Activated CD8-positive, alpha-beta T cell treated with anti-CD3 and anti-CD28 coated beads for 36 hours (primary cell): ENCODE measurements at places on chromosomes 2 and 18.

- no peak for DNase-seq
These were observed 90.6 kb downstream of the PLEKHM3 start for GRCh38 chr2:207934720-207935119.

DNA sequence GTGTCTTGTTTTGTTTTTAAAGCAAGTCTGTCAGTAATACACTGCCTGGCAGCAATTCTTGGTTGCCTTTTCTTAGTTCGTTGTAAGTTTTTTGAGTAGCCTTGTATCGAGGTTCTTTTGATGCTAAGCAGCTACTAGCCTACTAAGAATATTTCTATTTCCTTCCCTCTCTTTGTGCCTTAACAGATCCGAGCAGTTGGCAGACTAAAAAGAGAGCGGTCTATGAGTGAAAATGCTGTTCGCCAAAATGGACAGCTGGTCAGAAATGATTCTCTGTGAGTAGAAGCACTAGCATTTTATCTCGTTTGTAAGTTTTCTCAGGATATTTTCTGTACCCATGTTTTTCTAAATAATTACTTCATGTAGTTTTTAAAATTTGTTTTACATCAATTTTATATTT lies 15.1 kb downstream of the MFF start:
- no peak for DNase-seq

GRCh38 chr2:128444121-128444771 lies 125.6 kb upstream of the HS6ST1 start:
- no peak for DNase-seq

DNA sequence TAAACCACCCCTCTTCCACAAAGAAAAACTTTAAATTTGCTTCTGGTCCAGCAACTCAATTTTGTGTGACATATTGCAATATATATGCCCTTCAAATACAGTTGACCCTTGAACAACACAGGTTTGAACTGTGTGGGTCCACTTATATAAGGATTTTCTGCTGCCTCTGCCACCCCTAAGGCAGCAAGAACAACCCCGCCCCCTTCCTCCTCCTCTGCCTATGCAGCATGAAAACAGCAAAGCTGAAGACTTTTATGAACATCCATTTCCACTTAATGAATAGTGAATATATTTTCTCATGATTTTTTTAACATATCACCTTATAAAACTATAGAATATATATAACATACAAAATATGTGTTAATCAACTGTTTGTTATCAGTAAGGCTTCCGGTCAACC lies 58.3 kb downstream of the EML4 start:
- peak; percentile 9 for DNase-seq

DNA sequence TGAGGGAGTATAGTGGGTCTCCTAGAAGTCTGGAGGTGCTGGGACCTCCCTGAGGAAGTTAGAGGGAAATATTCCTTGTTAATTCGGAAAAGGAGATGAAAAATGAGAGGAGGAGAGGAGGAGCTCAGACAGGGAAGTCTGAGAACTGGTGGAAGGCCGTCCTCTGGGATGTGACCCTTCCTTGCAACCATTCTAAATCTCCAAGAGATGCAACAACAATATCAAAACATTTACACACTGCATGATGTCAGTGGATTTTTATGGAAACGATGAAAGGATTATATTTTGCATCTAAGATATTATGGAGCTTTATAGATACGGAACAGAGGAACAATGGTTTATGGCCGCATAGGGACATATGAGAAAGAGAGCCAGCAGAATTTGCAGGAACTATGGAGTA lies 49.8 kb upstream of the COBLL1 start:
- no peak for DNase-seq

DNA sequence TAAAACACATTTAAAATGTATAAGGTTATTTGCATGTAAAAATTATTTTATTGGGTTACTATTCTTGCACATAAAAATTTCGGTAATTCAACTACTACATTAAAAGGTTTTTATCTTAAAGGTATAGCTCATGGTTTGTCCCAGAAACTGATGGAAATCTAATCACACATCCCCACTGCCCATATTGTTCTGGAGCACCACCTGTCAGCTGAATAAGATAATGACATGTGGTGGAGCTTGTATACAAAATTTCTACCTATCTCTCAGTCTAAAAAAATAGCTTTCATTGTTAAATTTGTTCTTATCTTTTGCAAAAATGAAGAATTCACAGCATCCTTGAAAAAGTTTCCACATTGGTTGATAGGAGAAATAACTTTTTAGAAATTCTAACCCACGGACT lies 18.3 kb downstream of the ERBB4 start:
- no peak for DNase-seq

DNA sequence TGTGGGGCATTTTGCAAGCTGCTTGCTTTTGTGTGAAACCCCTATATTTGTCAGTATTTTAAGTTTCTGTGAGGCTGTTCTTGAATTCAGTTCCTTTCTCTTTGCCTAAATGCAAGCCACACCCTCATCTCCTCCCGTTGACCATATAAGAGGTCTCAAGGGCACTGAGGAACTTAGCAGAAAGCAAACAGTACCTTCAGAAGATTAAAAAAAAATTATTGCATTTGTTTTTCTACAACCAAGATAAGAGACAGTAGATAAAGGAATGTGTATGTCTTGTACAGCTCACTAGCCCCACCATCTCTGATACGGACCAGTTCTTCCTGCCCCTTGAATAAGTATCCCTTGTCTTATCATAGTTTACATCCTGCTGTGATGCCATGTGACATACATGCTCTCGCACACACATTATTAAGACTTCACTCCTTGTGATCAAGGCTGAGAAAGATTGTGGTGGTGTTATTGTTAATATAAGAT lies 64.2 kb downstream of the NPAS2 start:
- no peak for DNase-seq

DNA sequence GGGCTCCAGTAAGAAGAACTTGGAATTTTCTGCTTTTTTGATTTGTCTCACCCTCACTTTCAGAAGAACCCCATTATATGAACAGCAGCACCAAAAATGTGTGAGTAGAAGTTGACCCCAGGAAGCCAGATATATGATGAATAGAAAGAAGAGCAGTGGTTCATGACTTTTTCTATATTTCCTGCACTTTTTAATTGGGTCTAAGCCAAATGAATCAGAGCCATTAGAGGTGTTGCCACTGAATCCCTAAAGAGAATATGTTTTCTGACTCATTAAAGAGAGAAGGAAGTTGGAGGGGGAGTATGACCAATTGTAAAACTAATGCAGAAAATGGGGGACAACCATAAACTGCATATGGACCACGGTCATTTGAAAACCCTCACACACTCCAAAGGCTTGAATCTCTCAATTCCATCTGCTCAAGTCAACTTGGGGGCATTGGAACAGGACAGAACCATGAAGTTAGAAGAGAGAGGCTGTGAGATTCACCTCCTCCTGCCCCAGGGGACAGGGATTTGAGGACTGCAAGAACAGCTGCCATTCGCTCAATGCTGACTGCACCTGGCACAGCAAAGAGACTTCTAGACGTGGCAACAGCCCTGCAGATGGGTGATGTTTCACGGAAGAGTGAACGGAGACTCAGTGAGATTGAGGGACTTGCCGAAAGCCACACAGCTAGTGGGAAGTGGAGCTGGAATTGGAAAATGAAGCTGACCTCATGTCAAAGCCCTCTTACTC lies 3.0 kb downstream of the DAPL1 start:
- no peak for DNase-seq

DNA sequence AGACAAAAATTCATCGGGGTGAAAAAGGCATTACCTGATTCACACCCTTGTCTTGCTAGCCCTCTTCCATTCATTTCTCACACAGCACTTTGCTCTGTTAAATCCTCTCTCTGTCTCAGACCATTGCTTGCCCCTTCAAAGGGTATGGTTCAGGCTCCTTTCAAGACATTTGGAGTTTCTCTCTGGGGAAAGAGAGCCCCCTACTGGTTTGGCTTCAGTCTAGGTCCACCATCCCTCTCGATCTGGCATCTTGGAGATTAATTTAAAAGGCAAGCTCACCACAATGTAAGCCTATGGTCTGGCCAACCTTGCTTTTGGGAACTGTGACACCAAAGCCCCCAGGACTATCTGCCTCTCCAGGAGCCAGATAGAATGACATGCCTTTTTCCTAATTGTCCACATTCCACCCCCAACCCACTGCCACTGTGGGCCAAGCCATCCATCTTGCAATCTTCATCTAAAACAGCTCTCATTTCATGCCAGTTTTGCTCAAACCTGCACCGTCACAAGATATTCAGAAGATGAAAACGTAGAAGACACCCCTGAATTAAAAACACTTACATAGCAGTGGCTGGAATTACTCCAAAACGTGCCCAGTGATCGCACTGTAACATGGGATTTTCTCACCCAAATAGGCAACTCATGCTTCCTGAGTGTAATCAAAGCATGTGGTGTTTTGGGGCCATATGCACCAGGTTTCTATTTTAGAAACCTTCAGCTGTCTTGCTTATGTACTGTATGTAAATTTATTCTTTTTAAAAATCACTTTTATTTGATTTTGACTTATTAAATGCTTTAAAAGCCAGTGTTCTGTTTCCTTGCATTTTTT lies 93.9 kb downstream of the FARSB start:
- peak; percentile 40 for DNase-seq

DNA sequence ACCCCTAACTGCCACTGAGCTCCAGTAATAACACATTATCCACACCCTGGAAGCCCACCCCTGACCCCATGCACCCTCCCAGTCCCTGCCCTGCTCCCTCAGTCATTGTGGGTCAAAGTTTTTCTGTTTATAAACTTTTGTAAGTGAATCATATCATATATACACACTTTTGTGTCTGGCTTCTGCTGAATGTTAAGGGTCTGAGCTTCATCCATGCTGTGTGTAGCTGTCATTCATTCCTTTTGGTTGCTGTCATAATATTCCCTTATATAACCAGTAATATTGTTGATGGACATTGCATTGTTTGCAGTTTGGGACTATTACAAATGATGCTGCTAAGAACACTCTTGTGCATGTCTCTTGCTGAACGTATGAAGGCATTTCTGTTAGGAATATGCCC lies 14.5 kb downstream of the CNNM4 start:
- DNase-seq = no peak

GRCh38 chr2:216084547-216084946 lies 2.8 kb downstream of the TMEM169 start:
- peak; percentile 37 for DNase-seq

- DNase-seq = no peak
These were observed 111.8 kb upstream of the GAREM1 start for GRCh38 chr18:32582455-32582854.

DNA sequence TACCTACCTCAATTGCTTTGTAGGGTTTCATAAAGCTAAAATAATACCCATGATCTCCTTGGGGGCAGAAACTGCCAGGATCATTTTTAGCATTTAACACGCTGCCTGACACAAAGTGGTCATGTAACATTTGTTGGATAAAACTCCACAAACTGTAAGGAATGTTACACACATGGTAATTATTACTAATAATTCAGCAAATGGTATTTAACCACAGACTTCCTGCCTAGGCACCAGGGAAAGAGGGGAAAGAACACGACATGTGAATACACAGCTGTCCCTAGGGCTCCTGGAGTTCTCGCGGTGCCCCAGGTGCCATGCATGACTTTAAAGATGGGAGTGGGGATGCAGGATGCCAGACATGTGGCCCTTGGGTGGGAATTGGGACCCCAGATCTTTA lies 43.5 kb downstream of the ASAP2 start:
- no peak for DNase-seq

- DNase-seq = no peak
These were observed 230.8 kb downstream of the SEPTIN10 start for GRCh38 chr2:109382951-109383350.

GRCh38 chr2:206831442-206831995 lies 66.1 kb downstream of the FASTKD2 start:
- no peak for DNase-seq

DNA sequence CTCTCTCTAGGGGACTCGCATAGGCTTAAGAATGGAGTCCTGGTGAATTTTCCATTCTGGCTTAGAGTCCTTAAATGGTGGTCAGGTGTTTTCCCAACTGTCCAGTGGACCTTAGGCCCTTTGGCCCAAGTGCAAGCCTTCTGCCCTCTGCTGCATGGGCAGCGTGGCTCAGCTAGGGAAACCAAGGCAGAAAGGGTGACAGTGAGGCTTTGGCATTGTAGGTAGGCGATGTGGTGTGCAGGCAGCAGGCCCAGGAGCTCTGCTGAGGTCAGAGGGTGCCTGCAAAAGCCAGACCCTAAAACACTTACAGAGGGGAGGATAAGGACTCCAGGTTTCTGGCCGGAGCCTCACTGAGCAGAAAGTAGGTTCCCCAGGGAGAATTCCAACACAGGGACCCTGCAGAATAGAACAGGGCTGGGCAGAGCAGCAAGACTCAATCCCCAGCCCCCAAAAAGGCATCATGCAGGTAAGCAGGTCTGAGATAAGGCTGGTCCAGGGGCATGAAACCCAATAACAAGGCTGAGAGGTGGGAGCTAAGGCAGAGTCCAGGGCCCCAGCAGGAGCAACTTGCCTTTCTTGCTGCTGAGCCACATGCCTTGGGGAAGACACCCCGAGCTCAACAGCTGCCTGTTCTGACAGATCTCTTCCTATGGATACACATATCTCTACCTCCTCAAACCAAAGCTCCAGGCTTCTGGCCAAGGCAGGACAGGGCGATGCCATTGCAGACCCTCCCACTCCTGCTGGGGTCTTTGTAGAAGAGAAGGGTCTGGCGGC lies 199.7 kb downstream of the TNS1 start:
- no peak for DNase-seq

DNA sequence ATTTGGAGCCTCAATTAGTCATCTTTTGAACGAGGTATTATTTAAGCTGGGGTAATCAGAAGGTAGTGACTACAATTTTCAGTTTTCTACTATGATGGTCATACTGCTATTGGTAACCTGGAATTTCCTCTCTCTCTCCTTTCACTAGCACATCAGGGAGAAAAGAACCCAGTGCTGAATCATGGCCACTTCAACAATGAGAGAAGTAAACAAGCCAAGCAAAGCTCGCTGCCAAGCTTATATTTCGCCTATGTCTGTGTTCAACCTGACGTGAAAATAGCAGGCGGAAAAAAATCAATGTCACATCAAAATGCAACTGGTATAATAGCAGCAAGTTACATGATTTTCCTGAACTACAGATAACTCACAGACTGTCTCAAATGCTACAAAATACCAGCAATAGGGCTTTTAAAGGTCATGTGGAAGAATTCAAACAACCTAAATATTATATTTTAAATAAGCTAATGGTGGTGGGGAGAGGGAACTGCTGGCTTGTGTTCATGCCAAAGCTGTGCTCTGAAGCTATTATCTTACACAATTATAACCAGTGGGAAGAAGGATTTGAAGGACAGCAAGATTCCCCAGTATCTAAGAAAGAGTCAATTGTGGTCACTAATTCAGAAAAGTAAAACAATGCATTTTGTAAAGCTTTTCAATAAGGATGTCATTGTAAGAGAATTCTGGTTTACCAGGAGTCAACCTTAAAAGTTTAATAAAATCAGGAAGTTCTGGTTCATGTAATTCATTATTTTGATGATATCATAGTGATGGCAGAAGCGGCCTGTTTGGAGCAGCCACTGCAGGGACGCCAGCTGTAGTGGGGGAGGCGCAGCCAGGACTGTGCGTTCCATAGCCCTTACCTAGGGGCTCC lies 38.0 kb downstream of the RNF152 start:
- DNase-seq = no peak

GRCh38 chr2:172674034-172674967 lies 61.3 kb upstream of the RAPGEF4 start:
- peak; percentile 41 for DNase-seq

- no peak for DNase-seq
These were observed 69.3 kb downstream of the VWA3B start for GRCh38 chr2:98156304-98156703.
